ENCODE measurements at places on chromosomes 16 and 17.

DNA sequence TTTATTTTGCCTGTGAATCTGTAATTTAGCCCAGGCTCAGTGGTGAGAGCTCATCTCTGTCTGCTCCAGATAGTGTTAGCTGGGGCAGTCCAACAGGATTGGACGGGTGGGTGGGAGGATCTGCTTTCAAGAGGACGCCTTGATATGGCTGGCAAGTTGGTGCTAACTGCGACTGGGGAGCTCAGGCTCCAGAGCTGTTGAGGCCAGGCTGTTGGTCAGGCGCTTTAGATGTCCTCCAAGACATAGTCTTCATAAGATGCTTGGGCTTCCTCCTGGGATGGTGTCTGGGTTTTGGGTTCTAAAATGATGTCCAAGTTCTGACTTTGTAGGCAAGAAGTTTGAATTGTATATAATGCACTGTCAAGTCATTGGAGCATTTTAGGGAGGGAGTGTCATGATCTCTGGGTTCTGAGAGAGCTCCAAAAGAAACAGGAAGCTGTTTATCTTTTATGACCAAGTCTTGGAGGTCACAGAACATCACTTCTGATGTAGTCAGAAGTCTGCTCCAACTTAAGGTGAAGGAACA lies 12.8 kb upstream of the PCTP start:
- DNase-seq: no peak

DNA sequence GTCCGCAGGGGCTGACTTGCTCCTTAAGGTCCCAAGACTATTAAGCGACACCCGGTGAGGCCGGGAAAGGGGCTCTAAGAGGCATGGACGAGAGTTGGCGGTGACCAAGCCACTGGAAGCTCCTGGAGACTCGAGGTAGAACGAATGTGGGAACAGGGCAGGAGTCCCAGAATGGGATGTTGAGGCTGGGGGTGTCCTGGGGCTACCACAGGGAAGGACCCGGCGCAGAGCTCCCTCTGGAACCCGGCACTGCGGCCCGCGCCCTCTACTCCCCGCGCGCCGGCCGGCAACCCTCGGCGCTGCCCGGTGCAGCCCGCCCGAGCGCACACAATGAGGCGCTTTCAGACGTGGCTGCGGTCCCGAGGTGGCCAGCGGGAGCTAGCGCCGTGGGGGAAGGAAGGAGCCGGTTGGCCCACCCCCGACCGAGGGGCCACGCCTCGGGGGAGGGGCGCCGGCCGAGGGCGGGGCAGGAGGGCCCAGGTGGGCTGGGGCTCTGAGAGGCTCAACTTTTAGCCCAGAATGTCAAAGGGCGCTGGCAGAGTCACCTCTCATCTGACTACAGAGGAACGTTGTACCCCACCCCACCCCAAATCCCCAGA lies at the start of gene CHST6:
Gene CHST6 (minus strand): TSS at position 366 of the 599 bp plus-strand sequence. CDS start 15,613 bp downstream, outside the sequence.
- peak; percentile 63 for DNase-seq

DNA sequence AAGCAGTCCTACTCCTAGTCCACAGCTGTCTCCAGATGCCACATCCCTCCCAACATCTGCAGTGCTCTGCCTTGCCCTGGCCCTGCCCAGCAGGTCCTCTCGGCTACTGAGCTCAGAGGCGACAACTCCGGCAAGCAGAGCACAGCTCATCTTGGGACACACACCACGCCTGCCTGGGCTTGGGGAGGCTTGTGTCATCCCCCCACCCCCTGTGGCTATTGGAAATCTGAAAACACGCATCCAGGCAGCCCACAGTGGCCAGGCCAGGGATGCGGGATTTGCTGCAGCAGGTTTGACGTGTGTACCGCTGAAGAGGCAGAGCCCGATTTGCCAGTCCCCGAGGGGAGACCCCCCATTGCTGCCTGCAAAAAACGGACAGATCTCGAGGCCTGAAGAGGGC lies 25.4 kb downstream of the MXRA7 start:
- no peak for DNase-seq

GRCh38 chr16:49336581-49336980 lies 37.0 kb upstream of the C16orf78 start:
- peak; percentile 19 for DNase-seq

DNA sequence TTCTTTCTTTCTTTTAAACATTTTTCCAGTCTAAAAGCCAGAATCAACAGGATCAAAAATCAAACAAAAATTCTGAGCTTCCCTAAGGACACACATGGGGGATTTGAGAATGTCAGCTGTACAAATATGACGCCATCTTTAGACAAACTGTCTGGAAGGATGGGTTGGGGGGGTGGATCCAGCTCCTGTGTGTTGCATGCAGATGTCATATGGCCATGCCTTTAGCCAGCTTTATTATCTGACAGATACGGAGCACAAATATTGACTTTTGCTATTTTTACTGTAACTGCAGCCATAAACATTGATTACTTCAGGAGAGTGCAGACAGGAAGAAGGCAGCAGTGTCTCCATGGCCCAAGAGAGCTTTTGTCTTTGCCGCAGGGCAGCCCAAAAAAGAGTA lies 279.4 kb upstream of the ELAC2 start:
- no peak for DNase-seq

GRCh38 chr17:61009663-61010062 lies 332.0 kb downstream of the BCAS3 start:
- DNase-seq: no peak

- DNase-seq: no peak
These were observed 1.9 kb upstream of the UTP6 start for GRCh38 chr17:31903401-31903800.

- DNase-seq: peak; percentile 75
These were observed 100.7 kb downstream of the MGAT5B start for GRCh38 chr17:76968707-76969597.

- DNase-seq: peak; percentile 94
These were observed at the start of gene GLG1 for GRCh38 chr16:74606521-74607309. Gene GLG1 (minus strand): TSS chr16:74607114. CDS start chr16:74607094, 20 bp downstream.

- peak; percentile 84 for DNase-seq
These were observed 1.2 kb downstream of the CYBC1 start for GRCh38 chr17:82449131-82449882.
